CD4-positive, CD25-positive, alpha-beta regulatory T cell (primary cell): ENCODE measurements at places on chromosomes 13 and 19. TPM values are rescaled to one million over a fixed set of nuclear protein-coding genes. Genes with fewer than 3 reads are reported as not detected.
A peak's percentile ranks its signal among the peaks of the same experiment; 100 is the strongest.

DNA sequence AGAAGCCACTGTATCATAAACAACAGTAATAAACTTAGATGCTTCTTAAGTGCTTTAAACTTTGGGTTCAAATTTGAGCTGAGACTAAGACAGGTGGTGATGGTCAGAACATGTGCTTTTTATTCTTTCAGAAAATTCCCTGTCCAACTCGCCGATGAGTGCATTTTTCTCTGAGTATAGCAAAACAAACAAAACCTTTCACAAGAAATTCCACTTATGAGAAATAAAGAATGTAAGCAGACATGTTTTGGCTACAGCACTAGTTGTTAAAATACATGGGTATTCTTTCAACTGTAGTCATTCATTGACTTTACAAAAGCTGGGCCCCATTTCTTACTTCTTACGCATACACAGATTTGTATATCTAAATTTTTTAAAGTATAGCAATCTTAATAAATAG, 125.6 kb downstream of the SPRY2 start:
- H3K36me3 ChIP-seq: no peaks in the 10 kb centered on the region
- no peaks in the 10 kb centered on the region for H3K4me1 ChIP-seq
- no peak overlapping the region for H3K4me3 ChIP-seq
- DNase-seq: no peak
- no peaks in the 10 kb centered on the region for H3K27me3 ChIP-seq

- H3K4me3 ChIP-seq: peak within 1 kb of the TSS; percentile 84
- H3K4me1 ChIP-seq: peaks cover 14% of the 10 kb centered on the region
- peak; percentile 79 for DNase-seq
- no peaks in the 10 kb centered on the region for H3K27me3 ChIP-seq
- H3K27ac ChIP-seq: peak within 1 kb of the TSS; percentile 67
Observed at GRCh38 chr19:14090509-14091080, at the start of gene SAMD1. SAMD1 (minus strand) TSS chr19:14090751.

GRCh38 chr19:33470040-33470330, 51.6 kb downstream of the PEPD start:
- H3K4me3 ChIP-seq: no peak overlapping the region
- DNase-seq: no peak
- H3K4me1 ChIP-seq: no peaks in the 10 kb centered on the region
- H3K36me3 ChIP-seq: no peaks in the 10 kb centered on the region
- no peaks in the 10 kb centered on the region for H3K27me3 ChIP-seq

GRCh38 chr13:56917966-56918365, 222.8 kb upstream of the PRR20A start:
- H3K27ac ChIP-seq: no peak overlapping the region
- no peaks in the 10 kb centered on the region for H3K36me3 ChIP-seq
- H3K4me1 ChIP-seq: no peaks in the 10 kb centered on the region
- H3K27me3 ChIP-seq: no peaks in the 10 kb centered on the region

- no peaks in the 10 kb centered on the region for H3K4me1 ChIP-seq
- no peak overlapping the region for H3K4me3 ChIP-seq
- DNase-seq: no peak
- peaks cover 11% of the 10 kb centered on the region for H3K27me3 ChIP-seq
Observed at GRCh38 chr19:46295401-46296201, 1.2 kb upstream of the HIF3A start.

- no peaks in the 10 kb centered on the region for H3K4me1 ChIP-seq
- no peak for DNase-seq
- no peaks in the 10 kb centered on the region for H3K27me3 ChIP-seq
Observed at GRCh38 chr13:68257111-68257842, 1027.1 kb upstream of the PCDH9 start.

DNA sequence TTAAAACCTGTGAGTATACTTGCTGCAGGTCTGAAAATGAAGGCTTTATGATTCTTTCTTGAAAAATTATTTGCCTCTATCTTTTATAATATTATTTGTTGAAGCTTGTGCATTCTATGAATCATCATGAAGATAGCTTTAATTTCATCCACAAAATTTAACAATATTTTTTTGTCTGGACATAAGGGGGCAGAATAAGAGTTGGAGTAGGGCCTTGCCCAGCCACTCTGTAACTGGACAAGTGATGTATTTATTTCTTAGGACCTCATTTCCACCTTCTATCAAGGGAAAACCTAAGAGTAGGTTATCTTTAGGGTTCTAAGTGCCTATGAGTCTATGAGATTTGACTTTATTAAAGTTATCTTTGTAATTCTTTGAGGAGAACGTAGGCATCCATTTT, 49.9 kb downstream of the N4BP2L1 start:
- no peaks in the 10 kb centered on the region for H3K4me1 ChIP-seq
- no peaks in the 10 kb centered on the region for H3K27me3 ChIP-seq
- H3K36me3 ChIP-seq: no peaks in the 10 kb centered on the region
- H3K27ac ChIP-seq: no peak overlapping the region
- no peak for DNase-seq

GRCh38 chr19:3190921-3191805, 5.4 kb downstream of the NCLN start:
- no peak overlapping the region for H3K27ac ChIP-seq
- H3K27me3 ChIP-seq: no peaks in the 10 kb centered on the region
- H3K36me3 ChIP-seq: no peaks in the 10 kb centered on the region
- peaks cover 37% of the 10 kb centered on the region for H3K4me1 ChIP-seq
- DNase-seq: no peak

DNA sequence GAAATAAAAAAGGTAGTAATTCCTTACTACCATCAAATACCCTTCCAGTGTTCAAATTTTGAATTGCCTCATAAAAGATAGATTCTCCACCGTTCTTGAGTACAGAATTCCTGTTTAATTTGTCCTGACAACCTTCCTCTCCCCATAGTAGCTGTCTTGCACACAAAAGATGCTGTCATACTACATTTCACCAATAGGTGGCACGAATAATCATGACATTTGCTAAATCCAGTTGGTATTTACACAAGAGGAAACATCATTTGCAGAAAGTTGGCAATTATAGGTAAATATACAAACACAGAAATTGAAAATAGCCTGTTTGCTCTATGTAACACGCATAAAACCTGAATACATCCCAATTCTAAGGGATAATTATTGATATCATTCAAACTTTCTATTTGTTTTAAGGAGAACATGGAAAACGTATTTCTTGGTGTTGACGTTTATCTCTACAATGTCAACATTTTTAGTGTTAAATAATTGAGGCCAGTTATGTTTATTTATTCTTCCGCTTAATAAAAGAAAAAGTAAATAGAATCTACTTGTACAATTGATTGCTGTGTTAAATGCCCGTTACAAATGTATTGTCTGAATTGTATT, 58.3 kb upstream of the CLDN10 start:
- no peak overlapping the region for H3K4me3 ChIP-seq
- H3K27me3 ChIP-seq: no peaks in the 10 kb centered on the region
- H3K4me1 ChIP-seq: no peaks in the 10 kb centered on the region
- H3K27ac ChIP-seq: no peak overlapping the region
- no peaks in the 10 kb centered on the region for H3K36me3 ChIP-seq

GRCh38 chr19:37304190-37304883, 66.6 kb upstream of the ZNF527 start:
- no peak for DNase-seq
- no peaks in the 10 kb centered on the region for H3K4me1 ChIP-seq
- no peaks in the 10 kb centered on the region for H3K36me3 ChIP-seq
- no peak overlapping the region for H3K27ac ChIP-seq
- no peaks in the 10 kb centered on the region for H3K27me3 ChIP-seq

DNA sequence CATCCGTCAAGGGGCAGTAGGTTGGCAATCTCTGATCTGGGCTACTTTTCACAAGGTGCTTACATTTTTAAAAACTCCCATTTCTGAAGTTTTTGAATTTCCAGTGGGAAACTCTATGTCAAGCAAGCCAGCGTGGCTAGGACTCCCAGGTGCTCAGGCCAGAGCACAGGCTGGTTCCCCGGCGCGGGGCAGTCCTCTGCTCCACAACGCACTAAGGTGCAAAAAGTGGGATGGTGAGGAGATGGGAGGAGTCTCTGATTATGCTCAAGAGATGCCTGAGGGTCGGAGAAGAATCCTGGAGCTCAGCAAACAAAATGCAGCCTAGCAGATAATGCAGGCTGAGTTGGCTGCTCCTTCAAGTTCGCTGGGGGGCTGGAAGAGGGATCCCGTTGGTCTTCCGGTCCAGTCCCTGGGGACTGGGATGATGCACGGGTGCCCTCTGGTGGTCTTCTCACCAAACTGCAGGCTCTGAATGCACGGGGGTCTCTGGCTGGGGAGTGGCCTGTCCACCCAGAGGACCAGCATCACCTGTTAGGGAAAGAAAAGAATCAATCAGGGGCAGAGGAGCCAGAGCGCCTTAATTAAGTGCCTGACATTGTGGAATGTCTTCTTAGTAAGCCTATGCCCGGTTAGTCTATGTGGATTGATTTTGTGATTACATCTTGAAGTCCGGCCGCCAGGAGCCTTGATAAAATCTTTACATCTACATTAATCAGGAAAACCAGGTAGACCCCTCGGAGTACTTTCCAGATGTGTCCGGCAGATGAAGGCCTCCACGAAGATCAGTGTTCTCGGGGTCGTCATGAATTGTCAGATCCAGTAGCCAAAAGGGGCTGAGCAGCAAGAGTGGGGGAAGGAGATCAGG, 244.4 kb upstream of the MAB21L1 start:
- no peaks in the 10 kb centered on the region for H3K36me3 ChIP-seq
- no peak overlapping the region for H3K4me3 ChIP-seq
- no peaks in the 10 kb centered on the region for H3K27me3 ChIP-seq

DNA sequence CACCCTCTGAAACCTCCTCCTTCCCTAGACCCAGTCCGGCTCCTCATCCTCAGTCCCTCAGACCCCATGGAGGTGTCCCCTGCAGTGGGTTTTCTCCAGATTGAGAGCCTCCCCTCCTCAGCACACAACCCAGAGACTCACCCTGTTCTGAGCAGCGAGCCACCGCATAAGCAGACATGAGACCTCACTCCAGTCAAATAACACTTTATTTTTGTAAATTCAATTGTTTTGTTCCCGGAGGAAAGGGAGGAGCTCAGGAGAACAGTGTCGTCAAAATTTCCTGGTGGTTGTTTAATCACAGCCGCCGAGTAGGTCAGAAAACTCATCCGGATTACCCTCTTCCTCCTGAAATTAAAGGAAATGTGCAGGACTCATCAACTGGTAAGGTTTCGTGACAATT, 57.5 kb downstream of the ERICH4 start:
- peaks cover 15% of the 10 kb centered on the region for H3K27me3 ChIP-seq
- H3K36me3 ChIP-seq: no peaks in the 10 kb centered on the region
- H3K4me1 ChIP-seq: no peaks in the 10 kb centered on the region
- DNase-seq: no peak
- H3K4me3 ChIP-seq: no peak overlapping the region

GRCh38 chr13:92537471-92537870, 689.1 kb upstream of the GPC6 start:
- DNase-seq: no peak
- H3K27ac ChIP-seq: no peak overlapping the region
- no peak overlapping the region for H3K4me3 ChIP-seq
- H3K36me3 ChIP-seq: no peaks in the 10 kb centered on the region
- H3K27me3 ChIP-seq: no peaks in the 10 kb centered on the region

DNA sequence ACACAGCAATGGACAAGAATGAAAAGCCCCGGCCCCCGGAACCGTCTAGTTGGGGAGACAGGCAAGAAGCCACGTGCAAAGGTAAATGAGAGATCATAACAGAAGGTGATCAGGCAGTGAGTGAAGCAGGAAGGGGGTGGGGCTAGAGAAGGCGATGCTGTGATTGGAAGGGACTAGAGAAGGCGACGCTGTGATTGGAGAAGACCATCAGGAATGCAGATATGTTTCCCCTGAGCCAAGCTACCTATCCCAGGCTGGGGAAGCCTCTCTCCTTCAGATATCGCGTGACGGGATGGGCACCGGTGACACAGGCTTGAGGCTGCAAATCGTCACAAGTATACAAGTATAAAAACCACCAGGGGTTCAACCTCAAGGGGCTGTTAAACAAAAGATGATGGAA, 21.8 kb downstream of the DCAF15 start:
- peaks cover 7% of the 10 kb centered on the region for H3K36me3 ChIP-seq
- H3K4me3 ChIP-seq: no peak overlapping the region
- H3K4me1 ChIP-seq: peaks cover 2% of the 10 kb centered on the region
- H3K27ac ChIP-seq: no peak overlapping the region
- DNase-seq: no peak
- H3K27me3 ChIP-seq: no peaks in the 10 kb centered on the region

DNA sequence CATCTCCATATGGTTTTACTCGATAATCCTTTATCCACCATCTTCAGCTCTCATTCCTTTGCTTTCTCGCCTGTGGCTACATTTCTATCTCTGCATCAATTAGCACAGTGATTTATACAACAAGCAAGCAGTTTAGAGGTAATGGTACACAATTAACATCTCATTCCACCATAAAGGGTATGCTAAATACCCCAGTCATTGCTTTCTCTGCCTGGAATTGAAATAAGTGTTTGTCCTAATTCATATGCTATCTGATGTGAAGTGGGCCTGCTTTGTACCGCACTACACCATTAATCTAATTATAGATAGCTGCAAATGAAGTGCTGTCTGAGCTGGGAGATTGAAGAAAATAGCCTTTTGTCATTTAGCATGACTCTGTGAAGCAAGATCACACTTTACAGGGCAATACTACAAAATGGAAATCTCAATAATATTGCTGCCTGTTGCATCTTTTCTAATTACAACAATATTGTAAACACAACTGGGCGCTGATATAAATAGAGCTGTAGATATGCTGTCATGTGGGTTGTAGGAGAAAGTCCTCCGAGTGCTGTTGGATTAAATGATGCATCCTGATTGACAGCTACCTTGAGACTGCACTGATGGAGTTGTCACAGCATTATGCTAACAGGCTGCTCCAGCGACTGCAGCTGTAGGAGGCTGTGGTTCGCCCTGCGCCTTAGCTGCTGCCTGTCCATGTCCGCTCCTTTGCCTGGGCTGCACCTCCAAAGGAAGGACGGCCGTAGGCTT, 78.2 kb downstream of the GGACT start:
- no peaks in the 10 kb centered on the region for H3K36me3 ChIP-seq
- H3K27me3 ChIP-seq: no peaks in the 10 kb centered on the region
- no peak overlapping the region for H3K27ac ChIP-seq
- H3K4me3 ChIP-seq: no peak overlapping the region
- peaks cover 14% of the 10 kb centered on the region for H3K4me1 ChIP-seq
- DNase-seq: no peak

DNA sequence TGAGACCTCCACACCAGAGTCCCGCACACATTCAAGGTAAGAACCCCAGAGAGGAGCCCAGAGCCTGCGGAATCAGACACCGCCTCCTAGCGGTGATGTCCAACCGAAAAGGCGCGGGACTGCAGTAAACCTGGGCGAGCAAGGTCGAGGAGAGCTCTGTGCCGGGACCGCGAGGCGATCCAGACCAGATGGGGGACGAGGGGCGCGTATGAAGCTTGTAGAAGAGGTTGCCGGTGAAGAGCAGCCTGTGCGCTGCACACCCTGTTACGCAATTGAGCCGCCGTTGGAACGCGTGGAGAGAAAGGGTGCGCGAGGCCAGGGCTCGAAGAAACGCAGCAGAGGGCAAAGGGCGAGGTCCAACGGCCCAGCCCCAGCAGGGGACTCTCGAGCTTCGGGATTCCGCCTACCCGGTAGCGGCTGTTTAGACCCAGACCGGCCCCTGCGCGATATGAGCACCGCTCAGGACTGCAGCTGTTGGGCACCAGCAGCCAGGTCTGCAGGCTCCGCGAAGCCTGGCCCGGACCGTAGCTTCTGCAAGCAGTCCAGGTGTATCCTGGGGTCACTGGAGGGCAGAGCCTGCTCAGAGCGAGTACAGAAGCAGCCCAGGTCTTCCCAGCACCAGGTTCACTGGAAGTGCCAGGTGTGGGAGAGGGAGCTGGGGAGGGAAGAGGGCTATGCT, 65.9 kb upstream of the ZNF599 start:
- peak; percentile 29 for DNase-seq
- H3K36me3 ChIP-seq: no peaks in the 10 kb centered on the region
- peaks cover 11% of the 10 kb centered on the region for H3K4me1 ChIP-seq
- no peak overlapping the region for H3K27ac ChIP-seq

The FUT6 gene
- polyA plus RNA-seq: not detected

The ZMYM2 gene
- 13.9 TPM for polyA plus RNA-seq

The CEBPA gene
- 1.2 TPM for polyA plus RNA-seq

The CGB2 gene
- polyA plus RNA-seq: not detected

The GARIN5A gene
- not detected for polyA plus RNA-seq

The ZNF681 gene
- polyA plus RNA-seq: 2.1 TPM

The LGALS4 gene
- polyA plus RNA-seq: not detected

The IRGC gene
- polyA plus RNA-seq: not detected
